ENCODE measurements at places on chromosomes 6 and 20.

GRCh38 chr6:5506597-5506996, 245.3 kb downstream of the FARS2 start:
- no peak for DNase-seq

- DNase-seq = peak; percentile 40
These were observed 21.6 kb upstream of the MTRF1L start for GRCh38 chr6:153023977-153024708.

DNA sequence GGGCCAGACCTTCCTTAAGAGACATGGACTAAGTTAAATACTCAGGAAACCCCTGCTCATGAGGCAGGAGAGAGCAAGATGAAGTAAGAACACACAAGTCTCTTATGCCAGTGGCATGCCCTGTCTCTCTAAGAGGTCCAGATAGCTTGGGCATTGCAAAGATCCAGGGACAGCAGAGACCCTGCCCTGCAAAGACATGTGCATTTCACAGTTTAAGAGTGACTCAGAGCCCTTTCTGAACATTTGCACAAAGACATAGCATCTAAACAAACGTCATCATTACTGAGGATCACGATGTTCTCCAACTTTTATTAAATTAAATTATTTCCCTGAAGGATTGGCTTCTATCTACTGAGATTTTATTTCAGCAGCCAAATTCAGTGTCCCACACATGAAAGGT, 230.5 kb upstream of the RIN2 start:
- no peak for DNase-seq

DNA sequence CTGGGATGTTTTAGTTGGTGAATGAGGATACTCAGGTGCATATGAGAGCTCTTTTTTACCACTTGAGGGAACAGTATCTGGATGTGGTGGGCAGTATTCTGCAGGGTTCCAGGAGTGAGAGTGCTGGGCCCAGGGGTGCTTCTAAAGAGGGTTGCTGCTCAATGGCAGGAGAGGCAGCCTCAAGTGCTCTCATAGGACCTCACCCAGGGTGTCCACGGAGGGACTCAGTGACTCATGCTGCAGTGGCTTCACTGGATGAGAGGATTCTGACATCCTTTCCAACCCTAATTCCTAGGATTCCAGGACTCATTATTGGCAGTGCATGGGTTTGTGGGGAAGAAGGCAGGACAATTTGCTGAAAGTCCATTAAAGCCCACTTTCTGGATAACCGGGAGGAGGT, 176.6 kb upstream of the FERMT1 start:
- DNase-seq = no peak

GRCh38 chr20:36065427-36065998, 89.0 kb upstream of the EPB41L1 start:
- no peak for DNase-seq

GRCh38 chr20:57794600-57795341, 85.0 kb upstream of the PMEPA1 start:
- no peak for DNase-seq

DNA sequence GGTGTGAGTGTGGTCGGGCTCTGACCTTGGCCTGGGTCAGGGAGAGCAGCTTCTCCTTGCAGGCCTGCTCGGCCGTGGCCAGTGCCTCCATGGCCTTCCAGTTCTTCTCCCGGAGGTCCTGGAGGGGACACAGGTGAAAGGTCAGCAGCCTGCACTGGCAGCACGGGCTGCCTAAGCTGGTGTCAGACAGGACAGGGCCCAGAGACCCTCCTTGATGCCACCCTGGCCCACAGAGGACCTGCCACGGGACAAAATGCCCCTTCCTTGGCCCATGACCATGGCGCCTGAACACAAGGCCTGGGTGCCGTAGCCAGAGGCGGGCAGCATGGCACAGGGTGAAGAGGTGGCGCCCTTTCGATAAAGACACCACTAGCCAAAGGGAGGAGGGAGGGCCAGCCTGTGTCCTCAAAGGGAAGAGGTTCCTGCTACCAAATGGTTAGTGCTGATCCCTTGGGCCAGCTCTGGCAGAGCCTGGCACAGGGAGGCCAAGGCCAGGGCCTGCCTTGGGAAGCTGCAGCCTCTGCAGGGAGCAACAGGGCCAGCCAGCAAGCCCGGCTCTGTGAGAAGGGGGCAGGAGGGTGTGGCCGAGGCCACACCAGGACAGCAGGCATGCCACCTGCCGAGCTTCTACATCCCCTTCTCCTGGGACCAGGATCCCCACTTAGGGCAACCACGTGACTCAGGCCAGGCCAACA, 54.8 kb downstream of the DSTN start:
- no peak for DNase-seq

- peak; percentile 0 for DNase-seq
These were observed at the start of gene WFDC10A for GRCh38 chr20:45629496-45630100. Gene WFDC10A, plus strand, starts transcription at chr20:45629739. Its CDS starts 75 bp downstream, at chr20:45629814.

DNA sequence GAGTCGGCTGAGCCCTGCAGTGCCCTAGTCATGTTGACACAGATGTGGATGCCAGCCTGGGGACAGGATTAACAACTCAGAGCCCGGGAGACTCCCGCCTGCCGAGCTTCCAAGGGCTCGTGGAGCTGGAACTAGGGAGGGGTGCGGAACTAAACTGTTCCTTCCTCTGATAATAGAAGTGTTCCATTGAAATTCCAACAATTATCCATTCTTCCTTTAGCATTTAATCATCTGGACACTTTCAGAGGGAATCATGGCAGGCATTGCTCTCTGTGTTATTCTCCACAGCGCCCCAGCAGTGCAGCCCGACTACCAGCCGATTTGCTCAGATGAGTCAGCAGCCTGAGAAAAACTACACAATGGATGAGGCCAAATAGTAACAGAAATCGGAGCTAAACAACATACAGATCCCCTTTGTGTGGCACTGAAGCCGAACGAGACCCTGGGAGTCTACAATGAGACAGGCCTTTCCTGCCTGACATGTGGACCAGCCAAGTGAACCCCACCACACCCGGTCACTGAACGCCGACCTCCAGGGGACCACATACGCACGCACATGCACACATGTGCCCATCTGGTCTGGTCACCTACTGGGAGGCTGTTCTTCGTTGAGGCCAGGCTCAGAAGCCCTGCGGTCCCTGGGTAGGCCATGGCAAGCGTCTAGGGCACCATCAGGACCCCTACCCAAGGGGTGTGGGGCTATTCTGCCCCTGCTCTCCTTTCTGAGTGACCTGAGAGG, 238.4 kb upstream of the AFDN start:
- no peak for DNase-seq

DNA sequence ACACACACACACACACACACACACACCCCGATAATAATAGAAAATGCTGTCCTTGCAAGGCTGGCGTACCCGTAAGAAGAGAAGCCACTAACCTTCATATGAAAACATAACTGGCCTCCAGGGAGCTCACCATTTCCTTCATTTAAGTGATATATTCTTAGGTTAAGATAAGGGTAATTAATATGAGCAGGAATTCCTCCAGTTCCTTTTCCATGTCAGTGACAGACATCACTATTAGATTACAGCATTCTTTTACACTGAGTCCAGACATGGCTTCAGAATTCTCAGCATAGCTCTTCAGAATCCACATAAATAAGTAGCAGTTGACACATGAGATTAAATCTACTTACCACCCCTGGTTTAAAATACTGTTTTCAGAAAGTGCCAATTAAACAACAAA, 121.9 kb downstream of the SIM1 start:
- no peak for DNase-seq

DNA sequence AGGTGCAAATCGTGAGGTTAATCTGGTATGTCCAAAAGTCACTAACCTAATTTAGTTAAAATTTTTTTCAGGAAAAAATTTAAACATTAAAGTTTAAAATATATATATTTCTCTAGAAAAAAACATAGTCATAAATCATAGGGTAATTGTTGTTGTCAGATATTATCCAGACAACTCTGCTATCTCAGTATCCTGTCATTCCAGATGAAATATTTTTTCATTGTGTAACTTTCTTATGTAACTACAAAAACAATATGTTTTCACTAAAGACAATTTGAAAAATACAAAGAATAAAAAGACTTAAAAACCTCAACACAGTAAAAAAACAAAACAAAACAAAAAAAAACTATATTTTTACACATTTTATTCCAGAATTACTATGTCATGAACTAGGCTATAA, 57.6 kb downstream of the TENT5A start:
- no peak for DNase-seq

- peak; percentile 85 for DNase-seq
These were observed 1.4 kb upstream of the HECA start for GRCh38 chr6:139133262-139134063.

- no peak for DNase-seq
These were observed 8.1 kb downstream of the SYNJ2 start for GRCh38 chr6:157989541-157990289.

DNA sequence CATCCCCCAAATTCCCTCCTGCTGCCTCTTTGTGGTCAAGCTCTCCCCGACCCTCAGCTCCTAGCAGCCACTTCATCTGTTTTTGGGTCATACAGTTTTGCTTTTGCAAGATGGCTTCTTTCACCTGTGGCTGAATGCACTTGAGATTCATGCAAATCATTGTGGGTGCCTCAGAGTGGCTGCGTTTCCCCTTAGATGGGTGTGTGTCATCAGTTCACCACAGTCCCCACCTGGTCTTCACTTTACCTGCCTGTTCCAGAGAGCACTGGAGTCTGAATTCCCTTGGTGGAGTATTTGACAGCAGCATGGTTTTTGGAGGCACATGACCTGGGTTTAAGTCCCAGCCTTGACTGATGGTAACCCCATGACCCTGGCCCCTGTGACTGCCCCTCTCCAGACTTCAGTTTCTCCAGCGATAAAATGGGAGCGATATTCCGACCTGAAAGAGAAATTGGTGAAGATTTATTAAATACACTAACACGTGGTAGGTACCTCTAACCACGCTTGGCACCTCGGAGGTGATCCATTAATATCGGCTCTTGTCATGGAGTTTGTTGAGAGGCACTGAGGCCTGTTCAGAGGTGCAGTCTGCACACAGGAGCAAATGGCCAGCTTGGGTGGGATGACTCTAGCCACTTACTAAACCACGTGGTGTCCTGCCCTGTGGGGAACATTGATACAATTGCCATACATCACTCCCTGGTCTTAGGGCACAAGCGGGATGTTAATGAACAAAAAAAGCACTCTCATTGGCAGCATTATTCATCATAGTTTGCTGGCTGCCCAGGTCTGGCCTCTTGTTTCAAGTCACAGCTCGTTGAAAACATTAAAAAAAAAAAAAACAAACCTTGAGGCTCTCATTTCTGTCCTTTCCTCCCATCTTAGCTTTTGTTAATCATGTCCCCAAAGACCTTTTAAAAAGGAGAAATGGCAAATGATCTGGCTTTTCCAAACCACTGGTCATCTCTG, 167.2 kb upstream of the KCNG1 start:
- no peak for DNase-seq

GRCh38 chr20:57897156-57897874, 187.5 kb upstream of the PMEPA1 start:
- no peak for DNase-seq

GRCh38 chr6:54515013-54515412, 206.8 kb downstream of the TINAG start:
- DNase-seq = no peak

DNA sequence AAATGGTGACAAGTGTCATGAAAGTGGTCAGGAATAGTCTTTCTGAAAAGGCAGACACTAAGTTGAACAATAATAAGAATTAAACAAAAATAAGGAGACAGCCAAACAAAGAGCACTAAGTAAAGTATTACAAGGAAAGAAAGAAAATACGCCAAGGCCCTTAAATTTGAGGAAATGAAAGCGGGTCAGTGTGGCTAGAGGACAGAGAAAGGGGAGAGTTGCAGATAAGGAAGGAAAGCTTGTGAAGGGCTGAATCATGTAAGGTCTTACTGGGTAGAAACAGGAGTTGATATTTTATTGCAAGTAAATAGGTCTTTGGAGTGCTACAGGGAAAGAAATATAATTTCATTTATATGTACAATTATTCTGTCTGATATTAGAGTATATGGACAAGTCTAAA, 732.1 kb downstream of the EPHA7 start:
- DNase-seq = no peak

DNA sequence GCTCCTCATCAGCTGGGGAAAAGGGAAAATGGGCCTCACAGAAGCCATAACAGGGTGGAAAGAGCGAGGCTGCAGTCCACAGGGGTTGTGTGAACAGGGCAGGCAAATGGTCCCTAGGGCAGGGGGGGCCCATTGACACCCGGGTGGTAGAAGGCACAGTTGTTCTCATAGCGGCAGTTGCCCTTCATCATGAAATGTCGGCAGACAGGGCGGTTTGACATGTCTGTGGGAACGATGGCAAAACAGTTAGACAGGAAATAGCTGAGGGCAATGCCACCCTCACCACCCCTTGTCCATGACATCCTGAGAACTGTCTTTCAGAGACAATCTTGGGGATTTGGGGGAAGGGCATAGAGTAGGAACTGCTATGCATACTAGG, 15.6 kb downstream of the PPP1R10 start:
- DNase-seq = no peak

- DNase-seq = no peak
These were observed 46.4 kb upstream of the PMEPA1 start for GRCh38 chr20:57756213-57756612.

GRCh38 chr6:109966299-109966698, 11.8 kb upstream of the GPR6 start:
- no peak for DNase-seq

GRCh38 chr20:7015257-7015656, 247.8 kb downstream of the BMP2 start:
- DNase-seq = no peak

DNA sequence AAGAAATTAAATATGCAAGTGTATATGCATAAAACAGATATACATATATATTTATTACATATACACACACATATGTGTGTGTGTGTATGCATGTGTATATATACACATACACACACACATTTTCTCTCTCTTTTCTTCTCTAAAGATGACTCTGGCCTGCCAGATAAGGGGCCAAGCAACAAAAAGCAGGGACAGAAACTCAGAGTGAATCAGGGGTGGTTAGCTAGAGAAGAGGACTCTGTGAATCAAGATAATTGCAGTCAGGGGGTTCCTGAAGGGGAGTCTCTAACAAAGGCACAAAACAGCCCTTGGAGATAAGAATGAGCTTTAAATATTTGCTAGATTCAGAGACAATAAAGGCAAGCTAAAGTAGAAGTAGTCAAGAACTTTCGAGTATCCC, 650.5 kb downstream of the UTRN start:
- DNase-seq = no peak

- no peak for DNase-seq
These were observed 32.2 kb downstream of the COL11A2 start for GRCh38 chr6:33160096-33160495.

- no peak for DNase-seq
These were observed 15.7 kb upstream of the SPO11 start for GRCh38 chr20:57313951-57314350.

Data from NCI-H1436 (cell line).